Panc1 (cell line): ENCODE measurements at places on chromosomes 5 and 9.

DNA sequence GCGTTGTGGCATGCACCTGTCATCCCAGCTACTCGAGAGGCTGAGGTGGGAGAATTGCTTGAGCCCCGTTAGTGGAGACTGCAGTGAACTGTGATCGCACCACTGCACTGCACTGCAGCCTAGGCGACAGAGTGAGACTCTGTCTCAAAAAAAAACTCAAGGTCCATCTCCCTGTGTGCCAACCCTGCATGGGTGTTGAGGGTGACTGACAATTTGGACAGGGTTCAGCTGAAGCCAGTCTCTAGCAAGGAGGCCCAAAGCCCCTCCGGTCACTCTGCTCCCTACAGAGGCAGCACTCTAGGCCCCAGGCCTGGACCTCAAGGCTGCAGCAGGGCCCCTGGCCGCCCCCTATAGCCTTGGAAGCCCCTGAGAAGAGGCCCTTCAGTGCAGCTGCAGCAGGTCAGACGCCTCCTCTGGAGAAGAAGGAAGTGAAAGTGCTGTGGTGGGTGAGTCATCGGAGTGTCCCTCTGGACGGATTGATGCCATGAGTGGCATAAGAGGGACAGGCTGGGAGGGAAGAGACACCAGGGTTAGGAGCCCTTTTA is 39.2 kb upstream of the NEK6 start:
- no peak for DNase-seq

- DNase-seq: no peak
These were observed 7.3 kb upstream of the SLC25A48 start for GRCh38 chr5:135826994-135827671.

DNA sequence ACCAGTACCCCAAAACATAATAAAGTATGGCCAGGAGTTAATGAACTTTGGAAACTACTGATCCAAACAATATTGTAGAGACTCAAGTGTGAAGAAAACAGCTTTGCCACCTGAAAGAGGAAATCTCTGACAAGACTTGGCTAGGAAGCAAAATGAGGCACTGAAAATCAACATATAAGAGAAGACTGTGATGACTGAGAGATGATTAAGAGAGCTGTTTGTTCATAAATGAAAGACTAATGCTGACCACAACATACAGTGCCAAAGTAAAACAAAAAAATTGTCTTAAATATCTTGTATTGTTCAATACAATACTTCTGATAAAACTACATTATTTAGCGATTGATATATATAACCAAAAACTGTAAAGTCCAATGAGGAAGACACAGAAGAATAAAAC is 7.2 kb downstream of the RC3H2 start:
- no peak for DNase-seq

DNA sequence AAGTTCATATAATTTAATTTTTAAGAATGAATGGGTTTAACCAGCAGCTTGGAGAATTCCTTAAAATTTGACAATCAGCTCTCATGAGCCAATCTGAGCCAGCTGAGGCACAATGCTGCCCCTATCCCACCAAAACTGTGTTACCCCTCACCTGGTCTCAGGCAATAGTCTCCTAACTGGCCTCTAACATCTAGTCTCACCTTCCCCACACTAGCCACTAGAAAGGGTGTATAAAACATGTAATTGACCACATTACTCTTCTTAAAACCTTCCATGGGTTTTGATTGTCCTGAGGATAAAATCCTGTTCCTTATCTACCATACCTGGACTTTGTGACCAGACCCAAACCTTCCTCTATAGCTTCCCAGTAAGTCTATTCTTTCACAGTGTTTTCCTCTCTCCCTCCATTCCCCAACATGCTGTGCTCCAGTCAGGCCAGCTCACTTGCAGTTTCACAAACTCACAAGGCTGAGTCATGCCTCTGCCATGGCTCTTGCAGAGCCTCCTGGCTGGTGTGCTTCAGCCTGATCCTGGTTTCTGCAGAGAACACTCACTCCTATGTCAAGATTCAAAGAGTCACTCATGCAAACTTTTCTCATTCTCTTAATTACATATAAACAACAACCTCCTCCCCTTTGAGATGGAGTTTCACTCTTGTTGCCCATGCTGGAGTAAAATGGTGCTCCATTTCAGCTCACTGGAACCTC is 16.0 kb upstream of the ZCCHC7 start:
- no peak for DNase-seq

DNA sequence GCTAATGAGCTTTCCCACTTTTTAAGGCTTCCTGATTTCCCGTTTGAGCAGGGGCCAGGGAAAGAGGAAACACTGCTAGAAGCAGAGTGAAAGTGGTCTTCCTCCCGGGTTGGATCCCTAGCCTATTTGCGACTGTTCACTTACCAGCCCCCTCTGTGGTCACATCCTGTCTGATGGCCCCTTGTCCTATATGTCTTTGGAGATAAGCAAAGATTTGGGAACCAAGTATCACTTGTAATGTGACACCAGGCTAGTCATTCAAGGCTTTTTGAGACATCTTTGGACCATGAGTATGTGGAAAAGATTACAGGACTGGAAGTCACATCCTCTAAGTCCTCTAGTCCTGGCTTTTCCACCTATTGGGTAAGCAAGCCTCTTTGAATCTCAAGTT is 6.1 kb downstream of the DNAJB5 start:
- DNase-seq: no peak

DNA sequence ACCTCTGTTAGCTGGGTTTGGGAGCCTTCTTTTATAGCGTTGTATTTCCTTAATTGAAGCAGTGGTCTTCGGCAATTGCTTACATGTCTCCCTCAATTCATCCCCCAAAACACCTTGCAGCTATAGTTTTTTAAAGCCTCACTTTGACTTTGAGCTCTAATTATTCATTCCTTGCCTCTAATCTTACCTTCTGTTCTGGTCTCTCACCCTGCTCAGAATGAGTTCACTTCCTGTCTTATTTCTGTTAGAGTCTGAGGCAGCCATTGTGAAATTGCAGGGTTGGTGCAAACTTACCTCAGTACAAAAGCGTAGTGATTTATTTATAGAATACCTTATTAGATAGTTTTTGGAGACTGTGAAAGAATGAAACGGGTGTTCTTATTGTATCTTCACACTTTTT is 35.0 kb downstream of the AOPEP start:
- no peak for DNase-seq

DNA sequence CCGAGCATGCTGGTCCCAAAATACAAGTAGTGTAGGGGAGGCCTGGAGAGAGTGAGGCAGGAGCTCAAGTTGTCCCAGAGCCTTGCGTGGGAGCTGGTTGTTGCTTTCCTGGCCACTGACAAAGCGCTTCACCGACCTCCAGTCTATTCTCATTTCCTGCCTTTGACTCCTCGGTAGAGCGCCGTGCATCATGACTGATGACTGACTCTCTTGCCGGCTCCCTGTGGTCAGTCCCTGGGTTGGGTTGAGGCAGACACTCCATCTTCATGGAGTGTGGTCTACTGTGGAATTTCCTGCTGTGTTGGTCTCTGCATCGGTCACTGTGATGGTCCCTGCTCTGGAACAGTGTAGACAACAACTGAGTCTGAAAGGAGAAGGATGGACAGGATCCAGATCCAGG is 175.1 kb upstream of the S1PR3 start:
- no peak for DNase-seq

- no peak for DNase-seq
These were observed 18.9 kb upstream of the GLIS3 start for GRCh38 chr9:4318741-4319140.

DNA sequence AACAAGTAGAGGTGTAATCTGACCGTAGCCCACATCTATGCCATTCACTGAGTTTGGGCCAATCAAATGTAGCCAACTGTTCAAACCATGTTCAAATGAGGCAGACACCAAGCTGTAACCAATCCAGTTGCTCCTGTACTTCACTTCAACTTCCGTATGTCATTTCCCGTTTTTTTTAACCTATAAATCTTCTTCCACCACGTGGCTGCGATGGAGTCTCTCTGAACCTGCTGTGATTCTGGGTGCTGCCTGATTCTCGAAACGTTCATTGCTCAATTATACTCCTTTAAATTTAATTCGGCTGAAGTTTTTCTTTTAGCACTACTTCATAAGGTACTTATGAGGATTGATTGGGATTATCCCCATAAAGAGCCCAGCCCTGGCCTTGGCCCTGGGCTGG is 179.7 kb downstream of the PIK3R1 start:
- DNase-seq: no peak

DNA sequence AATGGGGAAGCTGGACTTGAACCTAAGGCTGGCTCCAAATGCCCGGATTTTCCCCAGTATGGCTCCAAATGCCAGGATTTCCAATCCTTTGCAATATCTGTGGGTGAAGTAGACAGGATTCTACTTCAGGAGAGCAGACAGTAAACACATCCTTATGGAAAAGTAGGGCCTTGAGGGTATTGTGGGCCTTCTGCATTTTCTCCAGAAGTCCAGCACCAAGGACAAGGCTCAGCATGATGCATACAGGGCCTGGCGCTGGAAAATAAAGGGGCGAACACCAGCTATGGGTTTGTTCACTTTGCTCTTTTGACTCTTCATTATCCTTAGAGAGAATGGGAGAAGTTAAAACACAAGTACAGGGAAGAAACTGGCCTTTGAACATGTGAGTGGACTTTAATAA is 347.5 kb downstream of the SEMA5A start:
- no peak for DNase-seq

DNA sequence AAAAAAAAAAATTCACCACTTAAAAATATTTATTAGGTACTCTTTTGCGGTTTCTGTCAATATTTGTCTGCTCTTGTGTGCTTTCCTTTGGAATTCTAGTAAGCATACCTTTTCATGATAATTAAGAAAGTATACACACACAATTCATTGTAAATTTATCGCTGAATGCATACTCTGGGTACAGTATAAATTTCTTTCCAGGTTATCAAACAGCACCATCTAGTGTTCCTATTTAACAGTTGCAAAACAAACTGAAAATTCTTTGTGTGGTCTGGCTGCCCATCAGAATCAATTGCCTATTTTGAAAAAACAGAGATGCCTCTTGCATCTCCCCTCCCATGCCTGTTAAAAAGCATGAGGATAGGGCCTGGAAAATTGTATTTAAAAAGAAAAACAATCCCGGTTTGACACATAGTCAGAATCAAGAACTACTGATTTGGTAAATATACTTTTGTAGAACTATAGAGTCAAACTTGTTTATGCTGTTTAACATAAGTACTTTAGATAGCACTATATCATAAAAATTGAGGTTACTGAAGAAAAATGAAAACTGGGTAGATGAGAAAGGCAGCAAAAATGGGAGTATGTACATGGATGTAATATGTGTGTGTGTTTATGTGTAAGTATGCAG is 16.2 kb downstream of the PGGT1B start:
- no peak for DNase-seq

GRCh38 chr5:75168026-75168735 is 68.5 kb downstream of the ANKRD31 start:
- DNase-seq: no peak

DNA sequence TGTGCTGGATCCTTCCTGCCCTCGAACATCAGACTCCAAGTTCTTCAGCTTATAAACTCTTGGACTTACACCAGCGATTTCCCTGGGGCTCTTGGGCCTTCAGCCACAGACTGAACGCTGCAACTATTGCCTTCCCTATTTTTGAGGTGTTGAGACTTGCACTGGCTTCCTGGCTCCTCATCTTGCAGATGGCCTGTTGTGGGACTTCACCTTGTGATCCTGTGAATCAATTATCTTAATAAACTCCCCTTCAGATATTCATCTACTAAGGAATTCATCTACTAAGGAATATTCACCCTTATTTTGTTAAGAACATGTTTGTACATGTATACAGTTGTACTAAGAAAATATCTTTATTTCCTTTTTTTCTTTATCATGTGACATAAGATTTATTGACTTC is 1079.7 kb downstream of the CDH12 start:
- DNase-seq: no peak

DNA sequence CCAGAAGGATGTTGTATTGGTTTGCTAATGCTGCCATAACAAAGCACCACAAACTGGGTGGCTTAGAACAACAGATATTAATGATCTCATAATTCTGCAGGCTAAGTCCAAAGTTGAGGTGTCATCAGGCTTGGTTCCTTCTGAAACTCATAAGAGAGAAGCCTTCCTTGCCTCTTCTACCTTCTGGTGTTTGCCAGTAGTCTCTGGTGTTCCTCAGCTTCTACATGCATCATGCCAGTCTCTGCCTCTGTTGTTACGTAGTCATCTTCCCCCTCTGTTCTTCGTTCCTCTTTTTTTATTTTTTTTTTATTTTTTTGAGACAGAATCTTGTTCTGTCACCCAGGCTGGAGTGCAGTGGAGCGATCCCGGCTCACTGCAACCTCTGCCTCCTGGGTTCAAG is 61.8 kb downstream of the LRRC70 start:
- DNase-seq: no peak

GRCh38 chr5:42586625-42587024 is 163.4 kb downstream of the GHR start:
- DNase-seq: no peak

DNA sequence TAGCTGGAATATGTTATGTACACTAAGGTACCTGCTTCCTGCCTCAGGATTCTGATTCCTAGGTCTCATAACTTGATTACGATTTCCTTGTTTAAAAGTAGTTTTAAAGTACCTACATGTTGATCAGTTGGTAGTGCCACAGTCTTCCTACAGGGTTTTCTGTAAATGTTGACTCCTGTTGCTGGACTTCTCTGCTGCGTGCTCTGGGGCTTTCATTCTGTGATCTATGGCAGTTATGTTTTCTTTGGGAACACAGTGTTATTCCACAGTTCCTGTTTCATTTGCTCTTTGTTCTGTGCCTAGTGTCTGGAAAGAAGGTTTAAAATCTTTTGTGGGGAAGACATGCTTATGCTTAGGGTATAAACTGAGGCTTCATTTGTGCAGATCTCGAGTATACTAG is 343.5 kb downstream of the PLK2 start:
- no peak for DNase-seq

DNA sequence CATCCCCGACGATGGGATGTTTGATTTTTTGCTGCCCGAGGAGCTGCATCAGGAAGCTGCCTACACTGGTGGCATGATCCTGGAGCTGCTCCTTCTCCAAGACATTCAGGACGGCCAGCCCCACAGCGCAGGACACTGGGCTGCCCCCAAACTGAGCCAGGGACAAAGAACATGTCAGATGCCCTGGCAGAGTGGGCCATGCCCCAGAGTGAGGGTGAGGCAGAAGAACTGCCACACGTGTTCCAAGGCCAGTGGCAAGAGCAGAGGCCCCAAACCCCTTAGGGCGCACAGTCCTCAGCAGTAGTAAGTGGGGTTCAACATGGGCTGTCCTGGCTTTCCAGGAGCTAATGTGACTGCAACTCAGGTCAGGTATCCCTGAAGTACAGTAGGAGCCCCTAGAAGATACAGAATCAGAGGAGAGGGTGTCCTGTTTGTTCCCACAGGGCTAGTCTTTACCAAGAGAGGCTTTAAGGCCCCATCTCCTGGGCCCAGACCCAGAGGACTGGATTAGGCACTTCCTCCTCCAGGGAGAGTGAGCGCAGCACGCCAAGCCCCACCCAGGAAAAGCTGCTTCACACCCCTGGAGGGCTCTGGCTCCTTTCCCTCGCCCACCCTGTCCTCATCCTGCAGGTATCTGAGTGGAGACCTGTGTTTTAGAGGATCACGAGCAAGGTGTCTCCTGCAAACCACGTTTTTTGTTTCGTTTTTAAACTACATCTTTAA is 11.1 kb downstream of the HNRNPAB start:
- no peak for DNase-seq

GRCh38 chr9:17532461-17532860 is 46.4 kb upstream of the SH3GL2 start:
- DNase-seq: no peak

GRCh38 chr5:40395251-40395650 is 284.5 kb upstream of the PTGER4 start:
- no peak for DNase-seq
